GM18507 (cell line): ENCODE measurements at places on chromosomes 1 and 21.

DNA sequence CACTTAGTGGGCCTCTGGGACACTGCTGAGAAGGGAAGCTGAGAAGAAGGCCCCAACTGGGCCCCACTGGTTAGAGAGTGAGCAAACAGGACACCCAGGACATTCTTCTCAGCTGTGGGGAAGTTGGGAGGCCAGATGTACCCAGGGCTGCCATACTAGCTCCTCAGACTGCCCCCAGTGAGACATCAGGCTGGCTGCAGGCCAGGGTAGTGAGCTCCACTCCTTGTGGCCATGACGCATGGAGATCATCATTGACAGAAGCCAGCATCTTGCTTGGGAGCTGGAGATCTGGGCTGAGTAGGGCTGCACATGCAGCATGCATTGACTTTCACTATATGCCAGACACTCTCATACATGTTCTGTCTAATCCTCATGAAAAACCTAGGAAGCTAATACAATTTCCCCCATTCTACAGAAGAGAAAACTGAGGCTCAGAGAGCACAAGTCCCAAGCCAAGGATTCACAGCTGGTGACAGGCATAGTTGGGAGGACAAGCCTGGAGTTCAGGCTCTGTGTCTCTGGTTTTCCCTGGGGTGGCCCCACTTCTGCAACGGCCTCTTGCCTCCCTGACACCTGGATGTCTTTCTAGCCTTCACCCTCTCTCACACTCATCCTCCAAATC lies 24.1 kb upstream of the MYCL start:
- no peak for DNase-seq

GRCh38 chr21:36706951-36707762 lies 8.2 kb downstream of the SIM2 start:
- DNase-seq: no peak

DNA sequence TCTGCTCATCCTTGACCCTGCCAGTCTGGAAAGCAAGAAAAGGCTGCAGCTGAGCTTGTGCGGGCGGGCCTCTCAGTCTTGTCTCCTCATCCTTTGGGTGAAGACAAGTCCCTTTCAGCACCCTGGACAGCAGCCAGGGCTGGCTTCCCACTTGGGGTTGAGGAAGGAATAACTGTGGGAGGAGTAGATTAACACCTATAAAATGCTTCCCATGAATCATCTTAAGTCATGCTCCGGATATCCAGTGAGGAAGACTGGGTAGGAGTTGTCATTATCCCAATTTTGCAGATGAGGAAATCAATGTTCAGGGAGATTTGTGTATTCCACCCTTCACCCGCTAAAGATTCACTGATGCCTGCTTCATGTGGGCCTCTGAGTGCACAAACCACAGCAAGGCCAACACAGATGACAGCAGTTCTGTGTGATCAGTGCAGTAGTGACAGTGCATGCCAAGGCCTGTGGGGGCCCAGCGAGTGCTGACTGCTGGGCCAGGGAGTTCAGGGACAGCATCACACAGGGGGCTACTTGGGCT lies 20.1 kb upstream of the COL16A1 start:
- DNase-seq: peak; percentile 42

- DNase-seq: no peak
These were observed 443.0 kb downstream of the PTPRU start for GRCh38 chr1:29679316-29679715.

DNA sequence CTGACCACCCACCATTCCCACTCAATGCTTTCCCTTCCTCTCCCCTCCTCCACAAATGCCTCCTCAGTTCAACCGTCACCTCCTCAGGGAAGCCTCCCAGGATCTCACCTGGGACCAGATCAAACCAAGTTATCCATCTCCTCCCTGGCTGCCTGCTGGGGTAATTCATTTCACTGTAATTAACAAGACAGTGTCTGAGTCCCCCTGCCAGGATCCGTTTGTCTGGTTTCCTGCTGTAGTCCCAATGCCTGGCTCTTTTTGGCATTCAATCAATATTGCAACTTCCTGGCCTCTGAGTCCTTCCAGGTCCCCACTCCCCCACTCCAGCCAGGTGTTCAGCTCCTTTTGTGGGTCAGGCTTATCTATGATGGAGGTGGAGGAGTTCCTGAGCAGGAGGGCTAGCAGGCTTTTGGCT lies 687.7 kb downstream of the PTPRU start:
- no peak for DNase-seq

- no peak for DNase-seq
These were observed 43.5 kb downstream of the OPRD1 start for GRCh38 chr1:28855469-28855951.

GRCh38 chr1:109307274-109308021 lies 637 bp upstream of the MYBPHL start:
- no peak for DNase-seq

- no peak for DNase-seq
These were observed 16.4 kb downstream of the PLEKHM2 start for GRCh38 chr1:15700508-15700907.

GRCh38 chr1:15332525-15332924 lies 77.2 kb upstream of the EFHD2 start:
- no peak for DNase-seq

DNA sequence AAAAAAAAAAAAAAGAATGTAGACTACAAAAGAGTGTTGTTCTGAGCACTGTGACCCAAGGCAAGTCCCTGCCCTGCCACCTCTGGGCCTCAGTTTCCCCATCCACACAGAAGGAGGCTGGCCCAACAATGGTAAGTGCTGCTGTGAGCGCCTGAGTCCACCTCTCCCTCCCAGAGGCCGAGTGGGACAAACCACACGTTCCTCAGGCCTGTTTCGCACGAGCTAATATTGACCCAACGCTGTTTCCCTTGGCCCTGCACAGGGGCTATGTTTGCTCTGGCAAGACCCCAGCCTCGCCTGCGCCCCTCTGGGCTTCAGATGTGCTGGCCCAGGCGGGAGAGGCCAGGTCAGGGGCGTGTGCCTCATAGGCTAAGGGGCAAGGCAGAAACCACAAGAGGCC lies 12.6 kb upstream of the LAPTM5 start:
- no peak for DNase-seq

DNA sequence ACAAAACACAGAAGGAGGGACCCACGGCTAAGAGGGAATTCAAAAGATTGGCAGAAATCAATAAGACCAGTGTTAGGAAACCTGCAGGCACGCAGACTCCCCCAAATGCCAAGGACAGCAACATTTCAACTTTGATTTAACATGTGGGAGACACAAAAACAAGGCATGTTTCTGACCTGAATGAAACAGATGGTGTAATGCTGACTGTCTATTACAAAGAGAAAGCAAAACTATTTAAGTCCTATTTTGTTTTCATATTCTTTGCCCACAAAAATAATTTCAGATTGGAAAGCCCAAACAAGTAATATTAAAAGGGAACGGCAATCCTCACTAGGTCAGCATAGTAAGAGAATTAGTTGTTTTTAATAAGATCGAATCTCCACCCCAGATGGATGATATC lies 107.9 kb downstream of the S1PR1 start:
- DNase-seq: no peak
